ENCODE measurements at places on chromosomes 13 and 19. TPM values are rescaled to one million over a fixed set of nuclear protein-coding genes. Genes with fewer than 3 reads are reported as not detected.

The AXL gene
- 127 TPM for total RNA-seq

The EID2 gene
- 12.9 TPM for total RNA-seq

The TGFBR3L gene
- total RNA-seq = 0.85 TPM

The OVOL3 gene
- not detected for total RNA-seq

The IL17D gene
- 1.3 TPM for total RNA-seq

The THSD1 gene
- 5.3 TPM for total RNA-seq

The PALM3 gene
- under 0.01 TPM for total RNA-seq

The COMP gene
- total RNA-seq = 1.3 TPM

The TEX26 gene
- 0.14 TPM for total RNA-seq

The GTF2F1 gene
- 68.9 TPM for total RNA-seq

The JSRP1 gene
- 0.37 TPM for total RNA-seq

The ZSCAN4 gene
- total RNA-seq = not detected

The FLT1 gene
- total RNA-seq = 10.1 TPM

The C19orf38 gene
- 0.09 TPM for total RNA-seq

The KLK12 gene
- not detected for total RNA-seq

The ZNF99 gene
- total RNA-seq = not detected

The PLEKHA4 gene
- total RNA-seq = 10.6 TPM

The ZNF112 gene
- 6.8 TPM for total RNA-seq

The GNA15 gene
- under 0.01 TPM for total RNA-seq

The TPTE2 gene
- total RNA-seq = not detected

The DCT gene
- total RNA-seq = under 0.01 TPM
